ENCODE measurements at places on chromosomes 16 and 17.

DNA sequence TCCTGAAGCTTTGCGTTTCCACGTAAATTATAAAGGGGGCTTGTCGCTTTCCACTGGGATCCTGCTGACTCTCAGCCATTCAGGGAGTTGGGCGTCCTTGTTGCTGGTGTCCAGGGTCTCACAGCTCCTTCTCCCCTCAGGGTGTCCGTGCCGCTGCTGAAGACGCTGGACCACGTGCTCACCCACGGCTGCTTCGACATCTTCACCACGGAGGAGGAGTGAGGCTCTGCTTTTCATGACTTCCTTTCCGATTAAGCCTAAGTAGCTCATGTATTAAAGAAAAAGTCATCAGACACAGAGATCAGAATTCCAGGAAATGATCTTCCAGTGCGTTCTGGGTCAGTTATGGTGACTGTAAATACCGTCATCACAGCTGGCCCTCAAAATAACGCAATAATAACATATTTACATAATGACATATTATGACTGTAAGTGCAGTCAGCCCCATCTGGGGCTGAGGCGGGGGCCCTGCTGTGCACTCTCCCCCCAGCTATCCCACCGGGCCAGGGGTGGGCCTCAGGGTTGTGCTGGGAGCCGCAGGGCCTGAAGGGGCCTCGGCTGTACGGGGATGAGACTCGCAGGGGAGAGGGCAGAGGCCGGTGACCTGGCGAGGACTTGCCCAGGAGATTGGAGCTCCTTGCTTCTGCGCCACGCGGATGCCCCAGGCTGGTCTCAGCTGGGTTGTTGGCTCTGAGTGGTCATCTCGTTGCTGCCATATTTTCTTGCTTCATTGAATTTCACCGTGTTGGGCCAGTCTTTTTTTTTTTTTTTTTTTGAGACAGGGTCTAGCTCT lies 92.9 kb upstream of the ZNF750 start:
- DNase-seq, result peak; percentile 17

GRCh38 chr16:30011714-30012504 lies 1.1 kb upstream of the DOC2A start:
- no peak for DNase-seq

- no peak for DNase-seq
Observed at GRCh38 chr16:47928008-47928407, 227.8 kb downstream of the ABCC12 start.

GRCh38 chr17:57553526-57553925 lies 191.6 kb downstream of the CCDC182 start:
- DNase-seq, result no peak

GRCh38 chr17:39600997-39601597 lies 6.6 kb downstream of the NEUROD2 start:
- no peak for DNase-seq

DNA sequence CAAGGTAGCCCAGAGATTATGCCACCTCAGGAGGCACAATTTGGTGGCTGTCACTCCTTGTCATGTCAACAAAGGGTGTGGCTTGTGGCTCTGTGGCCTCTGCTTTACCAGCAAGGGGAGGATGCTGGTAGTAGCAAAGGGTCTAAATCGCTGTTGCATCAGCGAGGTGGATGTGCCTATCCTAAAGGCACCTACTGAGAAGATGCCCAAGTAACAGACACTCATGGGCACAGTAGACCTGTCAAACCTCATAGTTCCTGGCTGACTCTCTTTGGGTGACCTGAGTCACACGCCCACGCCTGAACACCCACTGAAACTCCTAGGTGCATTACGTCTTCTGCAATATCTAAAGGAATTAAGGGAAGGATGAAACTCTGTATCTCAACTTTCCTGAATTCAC lies 139.5 kb downstream of the PRKCB start:
- DNase-seq, result no peak

DNA sequence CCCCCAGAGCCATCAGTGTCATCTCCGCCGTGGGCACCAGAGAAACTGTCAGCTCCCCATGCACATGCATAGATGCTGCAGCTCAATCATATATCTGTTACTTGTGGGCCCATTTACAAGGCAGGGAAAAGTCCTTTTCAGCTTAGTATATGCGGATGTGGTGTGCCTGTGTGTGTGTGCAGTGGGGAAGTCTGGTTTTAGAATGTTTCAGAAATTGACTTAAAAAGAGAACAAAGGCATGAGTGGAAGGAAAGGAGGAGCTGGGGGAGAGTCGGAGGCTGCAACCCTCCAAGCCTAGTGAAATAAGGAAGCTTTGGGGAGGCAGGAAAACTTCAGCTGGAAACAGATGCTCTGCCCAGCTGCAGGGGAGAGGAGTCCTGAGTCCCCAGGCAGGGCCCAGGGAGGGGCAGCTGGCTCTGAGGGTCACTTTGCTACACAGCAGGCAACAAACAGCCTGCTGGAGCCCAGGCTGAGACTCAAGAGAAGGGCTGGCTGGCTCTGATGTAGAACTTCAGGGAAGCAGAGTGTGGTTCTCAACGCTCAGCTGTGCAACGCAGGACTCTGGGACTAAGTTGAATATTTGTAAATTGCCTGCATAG lies 11.1 kb upstream of the CD300LD start:
- DNase-seq, result no peak

GRCh38 chr17:78412403-78412802 lies 34.0 kb downstream of the PGS1 start:
- DNase-seq, result no peak

GRCh38 chr17:45170931-45171337 lies 9.3 kb downstream of the HEXIM2 start:
- DNase-seq, result peak; percentile 85

DNA sequence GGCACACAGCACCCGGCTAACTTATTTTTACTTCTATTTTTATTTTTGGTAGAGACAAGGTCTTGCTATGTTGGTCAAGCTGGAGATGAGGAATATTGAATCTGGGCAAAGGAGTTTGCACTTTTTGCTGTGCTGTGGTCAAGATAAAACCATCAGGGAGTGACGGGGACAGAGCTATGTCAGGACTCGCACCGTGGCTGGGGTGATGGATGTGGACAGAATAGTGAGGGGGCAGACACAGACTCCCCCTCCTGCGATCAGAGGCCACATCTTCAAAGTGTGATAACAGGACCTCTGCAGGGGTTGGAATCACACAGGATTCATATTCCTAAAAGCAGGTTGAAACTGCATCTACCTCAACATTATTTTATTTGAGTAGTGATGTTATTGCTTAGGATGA lies 25.6 kb downstream of the IL21R start:
- no peak for DNase-seq

- DNase-seq, result no peak
Observed at GRCh38 chr16:46899443-46900143, 15.4 kb downstream of the GPT2 start.

DNA sequence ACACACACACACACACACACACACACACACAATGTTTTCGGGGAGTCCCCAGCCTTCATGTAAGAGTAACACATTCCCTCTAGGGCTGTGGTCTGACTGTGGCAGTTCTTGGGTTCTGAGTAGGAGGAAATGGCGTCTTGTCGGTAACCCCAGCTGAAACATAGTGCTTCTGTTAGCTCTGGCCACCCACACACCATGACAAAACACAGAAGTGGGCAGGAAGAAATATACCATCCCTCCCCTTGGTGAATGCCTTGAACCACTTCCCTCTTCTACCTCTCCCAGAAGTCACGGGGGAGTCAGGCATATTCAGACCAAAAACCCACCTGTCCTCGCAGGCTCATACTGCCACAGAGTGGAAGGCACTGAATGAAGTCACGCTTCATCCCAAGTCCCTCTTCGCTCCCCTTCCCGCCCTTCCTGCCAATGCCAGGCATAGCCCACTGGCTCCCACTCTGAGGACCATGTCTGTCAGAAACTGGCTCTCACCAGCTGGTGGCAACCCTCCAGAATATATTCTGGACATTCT lies 11.5 kb downstream of the SLC35B1 start:
- DNase-seq, result no peak

DNA sequence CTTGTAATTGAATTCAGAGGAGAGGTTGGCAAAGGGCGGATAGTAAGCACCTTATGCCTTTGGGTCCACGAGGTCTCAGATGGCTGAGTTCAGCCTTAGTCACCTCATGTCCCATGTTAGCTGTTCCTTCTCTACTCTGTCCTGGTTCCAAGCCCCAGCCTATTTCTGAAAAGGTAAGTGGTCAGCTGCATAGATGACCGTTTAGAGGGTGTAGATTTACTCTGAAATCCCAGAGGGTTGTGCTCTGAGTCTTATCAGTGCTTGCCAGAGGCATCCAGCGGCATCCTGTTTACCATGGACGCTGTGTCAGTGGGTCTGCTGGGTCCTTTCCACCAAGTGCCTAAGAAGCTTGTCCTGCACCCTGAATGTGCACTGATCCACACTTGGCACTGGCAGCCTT lies 1.9 kb downstream of the ZNF778 start:
- DNase-seq, result no peak

DNA sequence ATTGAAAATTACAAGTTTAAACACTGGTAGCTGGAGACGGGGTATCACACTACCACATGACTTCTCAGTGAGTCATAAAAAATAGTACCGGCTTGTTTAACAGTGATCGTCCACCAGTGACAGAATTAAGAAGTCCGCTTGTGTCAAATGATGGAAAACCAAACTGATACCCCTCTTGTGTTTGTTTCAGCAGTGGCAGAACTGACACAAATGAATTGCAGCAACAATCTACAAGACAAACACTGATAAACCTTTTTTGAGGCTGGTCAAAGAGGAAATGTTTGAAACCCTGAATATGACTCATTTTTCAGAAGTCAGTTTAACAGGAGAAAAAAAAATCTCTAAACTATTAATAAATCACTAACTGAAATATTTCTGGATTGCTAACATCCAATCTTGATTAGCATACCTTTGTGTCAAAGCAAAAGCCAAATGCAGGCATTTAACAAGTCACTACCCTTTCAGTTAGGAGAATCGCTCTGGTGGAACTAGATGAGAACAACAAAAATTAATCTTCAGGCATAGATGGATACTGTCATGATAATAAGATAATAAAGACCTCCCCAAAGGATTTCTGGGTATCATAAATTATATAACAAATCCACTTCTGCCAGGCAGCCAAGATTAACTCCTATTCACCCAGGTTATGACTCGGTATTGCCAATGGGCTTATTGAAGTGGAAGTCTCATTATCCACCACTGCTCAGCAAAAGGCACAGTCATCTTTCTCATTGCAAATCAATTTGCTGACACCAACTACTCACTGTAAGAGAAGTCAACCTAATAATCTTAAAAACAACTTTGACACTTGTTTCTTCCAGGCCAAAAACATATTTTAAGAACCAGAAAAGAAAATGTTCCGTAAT lies 20.8 kb downstream of the DCUN1D3 start:
- DNase-seq, result no peak

DNA sequence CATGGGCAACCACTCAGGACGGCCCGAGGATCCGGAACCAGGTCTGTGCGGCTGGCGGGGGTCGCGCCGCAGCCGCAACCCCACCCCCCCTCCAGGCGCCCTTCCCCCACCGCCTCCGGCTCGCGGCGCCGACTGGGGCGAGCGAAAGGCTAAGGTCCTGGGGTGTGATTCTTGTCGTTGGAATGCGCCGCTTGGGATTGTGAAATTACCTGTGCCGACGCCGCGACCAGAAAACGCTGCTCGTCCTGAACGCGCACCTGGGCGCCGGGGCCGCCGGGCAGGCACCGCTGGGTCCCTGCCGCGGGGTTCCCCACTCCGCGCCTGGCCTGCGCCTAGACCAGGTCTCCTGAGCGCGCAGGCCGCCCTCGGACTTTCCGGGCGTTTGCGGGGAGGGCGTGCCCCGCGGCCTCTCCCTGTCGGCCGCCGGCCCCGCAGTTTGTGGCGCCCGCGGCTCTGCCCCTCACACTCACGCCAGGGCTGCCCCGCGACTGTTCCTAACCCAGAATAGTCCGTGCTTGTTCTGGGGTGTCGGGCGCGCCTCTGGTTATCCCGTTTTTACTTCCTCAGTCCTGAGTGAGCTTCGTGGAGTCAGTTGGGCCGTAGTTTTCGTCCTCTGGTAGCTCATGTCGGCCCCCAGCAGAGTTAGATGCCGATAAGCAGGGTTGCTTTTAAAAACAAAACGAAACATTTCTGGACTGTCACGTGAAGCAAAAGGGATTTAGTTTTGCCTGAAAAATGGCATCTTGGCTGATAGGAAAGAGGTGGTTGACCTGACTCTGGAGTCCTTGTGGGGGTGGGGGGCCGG lies 147.2 kb downstream of the SPECC1 start:
- DNase-seq, result peak; percentile 28

GRCh38 chr16:54817432-54817831 lies 113.2 kb upstream of the IRX5 start:
- DNase-seq, result no peak

- DNase-seq, result no peak
Observed at GRCh38 chr16:57884655-57885133, 82.4 kb upstream of the KIFC3 start.

DNA sequence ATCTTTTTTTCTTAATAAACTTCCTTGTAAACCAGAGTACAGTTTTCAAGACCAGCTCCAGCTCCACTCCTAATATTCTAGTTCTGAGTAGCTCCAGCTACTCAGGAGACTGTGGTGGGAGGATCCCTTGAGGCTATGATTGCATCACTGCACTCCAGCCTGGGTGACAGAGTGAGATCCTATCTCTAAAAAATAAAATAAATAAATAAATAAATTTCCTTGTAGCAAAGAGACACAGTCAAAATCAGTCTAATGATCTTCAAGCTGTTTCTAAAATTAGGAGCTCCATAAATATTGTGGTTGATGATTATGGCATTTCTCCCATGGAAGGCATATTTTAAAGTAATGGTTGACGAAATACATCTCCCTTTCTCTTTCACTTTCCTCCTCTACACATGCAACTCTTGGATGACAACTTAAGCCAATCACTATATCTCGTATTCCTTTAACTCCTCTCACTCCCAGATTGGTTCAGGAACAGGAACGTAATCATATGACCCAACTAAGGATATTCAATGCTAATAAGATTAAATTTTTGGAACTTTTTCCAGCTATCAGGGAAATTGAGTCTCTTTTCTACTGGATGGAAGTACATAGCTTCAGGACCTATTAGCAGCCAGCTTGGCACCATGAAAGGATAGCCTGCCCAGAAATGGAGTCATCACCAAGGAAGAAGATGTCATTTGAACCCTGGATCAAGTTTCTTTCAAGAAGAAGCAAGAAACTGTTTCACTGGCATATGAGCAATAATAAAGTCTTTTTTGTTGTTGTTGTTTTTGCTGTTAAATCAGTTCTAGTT lies 42.1 kb upstream of the TAOK1 start:
- no peak for DNase-seq

- no peak for DNase-seq
Observed at GRCh38 chr17:29138184-29138955, 41.8 kb downstream of the MYO18A start.

- DNase-seq, result peak; percentile 70
Observed at GRCh38 chr16:361872-362701, 8.3 kb downstream of the MRPL28 start.

DNA sequence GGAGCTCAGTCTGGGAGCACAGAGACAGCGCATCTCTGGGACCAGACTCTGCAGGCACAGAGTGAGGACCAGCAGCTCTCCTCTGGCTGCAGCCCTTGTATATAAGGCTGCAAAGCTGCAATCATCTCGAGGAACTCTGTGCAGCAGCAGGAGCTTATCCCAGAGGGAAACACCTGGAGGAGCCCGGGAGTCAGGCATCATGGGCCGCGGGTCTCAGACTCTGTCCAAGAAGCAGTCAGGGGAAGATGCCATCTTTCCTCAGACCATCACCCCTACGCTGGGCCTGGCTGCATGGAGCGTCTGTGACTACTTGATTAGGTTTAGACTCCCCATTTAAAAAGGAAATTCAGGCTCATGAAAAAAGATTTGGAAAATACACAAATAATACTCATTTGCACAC lies 122.0 kb downstream of the IRF8 start:
- no peak for DNase-seq

- no peak for DNase-seq
Observed at GRCh38 chr16:86880316-86881117, 302.2 kb downstream of the FOXL1 start.

- no peak for DNase-seq
Observed at GRCh38 chr16:84810518-84811273, 9.1 kb upstream of the CRISPLD2 start.
